ENCODE measurements at places on chromosomes 11 and 22. TPM values are rescaled to one million over a fixed set of nuclear protein-coding genes. Genes with fewer than 3 reads are reported as not detected.

DNA sequence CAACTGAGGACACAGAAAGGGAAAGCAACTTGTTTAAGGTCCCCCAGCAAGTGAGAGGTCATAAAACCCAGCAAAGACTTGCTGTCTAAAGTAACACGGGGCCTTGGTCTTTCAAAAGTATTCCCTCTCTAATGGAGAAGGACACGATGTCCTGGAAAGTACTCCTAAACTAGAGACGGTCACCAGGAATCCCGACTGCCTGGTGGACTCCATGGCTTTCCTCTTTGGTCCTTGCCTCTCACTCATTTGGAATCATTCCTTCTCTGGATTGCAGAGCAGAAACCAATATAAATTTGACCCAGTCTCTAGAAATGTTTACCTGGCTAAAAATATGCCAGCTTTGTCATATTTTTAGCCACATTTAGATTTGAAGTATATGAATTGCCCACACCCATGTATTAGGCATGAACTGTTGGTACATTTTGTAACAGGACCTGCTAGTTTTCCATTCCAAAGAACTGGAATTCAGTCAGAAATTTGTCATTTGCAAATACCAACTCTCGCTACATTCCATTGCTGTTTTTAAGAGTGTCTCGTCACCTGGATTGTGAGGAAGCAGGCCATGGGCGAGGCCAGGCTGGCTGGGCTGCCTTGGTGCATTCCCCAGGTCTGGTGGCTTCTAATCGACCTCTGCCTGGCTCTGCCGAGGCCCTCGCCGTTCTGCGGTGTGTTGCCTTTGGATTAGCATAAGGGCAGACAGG lies 12.9 kb downstream of the NAV2 start:
- peak overlapping the region; percentile 82 for H3K27ac ChIP-seq
- H3K27me3 ChIP-seq: no peaks in the 10 kb centered on the region
- no peaks in the 10 kb centered on the region for H3K36me3 ChIP-seq

DNA sequence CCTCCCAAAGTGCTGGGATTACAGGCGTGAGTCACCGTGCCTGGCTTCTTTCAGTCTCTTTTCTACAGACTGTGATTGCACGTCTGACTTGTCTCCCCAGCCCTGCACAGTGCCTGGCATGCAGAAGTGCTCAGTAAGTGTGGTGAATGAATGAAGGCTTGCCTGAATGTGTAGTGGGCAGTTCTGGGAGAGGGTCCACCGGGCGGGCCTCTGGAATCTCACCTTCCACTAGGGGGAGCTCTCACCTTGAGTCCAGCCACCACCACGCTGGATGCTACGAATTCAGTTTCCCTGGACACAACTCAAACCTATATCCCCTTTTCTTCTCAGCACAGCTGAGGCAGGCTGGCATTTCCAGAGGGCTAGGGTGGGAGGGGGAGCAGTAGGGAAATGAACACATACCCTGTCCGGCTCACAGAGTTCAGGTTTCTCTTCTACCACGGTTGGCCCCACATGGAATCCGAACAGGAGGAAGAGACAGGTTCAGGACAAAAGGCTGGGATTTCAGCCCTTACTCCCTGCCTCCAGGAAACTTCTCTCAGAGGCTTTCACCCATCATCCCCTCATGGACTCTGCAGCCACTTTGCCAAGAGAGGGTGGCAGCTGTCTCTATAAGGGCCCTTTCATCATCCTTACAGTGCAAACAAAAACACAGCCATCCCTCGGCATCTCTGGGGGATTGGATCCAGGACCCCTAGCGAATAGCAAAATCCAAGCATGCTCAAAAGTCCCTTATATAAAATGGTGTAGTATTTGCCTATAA lies 86.8 kb downstream of the NECTIN1 start:
- no peak for DNase-seq
- H3K27ac ChIP-seq: no peak overlapping the region
- no peaks in the 10 kb centered on the region for H3K27me3 ChIP-seq
- no peak overlapping the region for H3K4me3 ChIP-seq
- H3K4me1 ChIP-seq: no peaks in the 10 kb centered on the region

GRCh38 chr11:76382209-76382608 lies 1.1 kb downstream of the GVQW3 start:
- DNase-seq: no peak
- no peak overlapping the region for H3K27ac ChIP-seq
- H3K27me3 ChIP-seq: no peaks in the 10 kb centered on the region
- no peak overlapping the region for H3K4me3 ChIP-seq
- H3K36me3 ChIP-seq: no peaks in the 10 kb centered on the region
- H3K4me1 ChIP-seq: peaks cover 3% of the 10 kb centered on the region

DNA sequence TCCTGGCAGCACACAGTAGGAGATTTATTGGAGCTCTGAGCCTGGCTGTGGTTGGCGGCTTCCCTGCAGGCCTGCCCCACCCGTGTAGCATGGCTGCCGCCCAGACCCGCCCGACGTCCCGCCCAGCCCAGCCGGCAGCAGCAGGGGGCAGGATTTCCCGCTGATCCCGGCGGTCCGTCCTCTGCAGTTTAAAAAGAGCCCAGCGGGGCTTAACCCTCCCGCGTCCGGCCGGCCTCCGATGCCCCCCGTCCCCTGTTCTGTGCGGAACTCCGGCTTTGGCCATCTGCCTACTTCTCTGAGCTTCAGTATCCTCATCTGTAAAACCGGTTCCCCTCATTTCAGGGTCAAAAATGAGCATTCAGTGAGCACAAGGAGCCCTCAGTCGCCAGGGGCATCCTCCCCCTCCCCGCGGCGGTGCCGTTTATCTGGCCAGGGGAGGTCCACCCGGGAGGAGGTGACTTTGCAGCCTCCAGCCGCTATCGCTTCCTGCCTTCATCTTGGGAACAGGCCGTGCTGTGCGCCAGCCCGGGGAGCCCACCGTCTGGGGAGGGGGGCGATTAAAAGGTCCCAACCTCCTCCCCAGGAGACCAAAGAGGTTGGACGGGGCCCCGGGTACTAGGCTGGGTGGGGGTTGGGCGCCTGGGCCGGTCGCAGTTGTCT lies at the start of gene GAS2L1:
Gene GAS2L1 (plus strand): TSS at position 476 of the 660 bp plus-strand sequence. CDS start 1,456 bp downstream, outside the sequence.
- no peaks in the 10 kb centered on the region for H3K27me3 ChIP-seq
- peak within 1 kb of the TSS; percentile 89 for H3K27ac ChIP-seq
- no peaks in the 10 kb centered on the region for H3K36me3 ChIP-seq
- DNase-seq: peak; percentile 86
- peak within 1 kb of the TSS; percentile 88 for H3K4me3 ChIP-seq

Gene PLAAT5
- 9.8 TPM for total RNA-seq

DNA sequence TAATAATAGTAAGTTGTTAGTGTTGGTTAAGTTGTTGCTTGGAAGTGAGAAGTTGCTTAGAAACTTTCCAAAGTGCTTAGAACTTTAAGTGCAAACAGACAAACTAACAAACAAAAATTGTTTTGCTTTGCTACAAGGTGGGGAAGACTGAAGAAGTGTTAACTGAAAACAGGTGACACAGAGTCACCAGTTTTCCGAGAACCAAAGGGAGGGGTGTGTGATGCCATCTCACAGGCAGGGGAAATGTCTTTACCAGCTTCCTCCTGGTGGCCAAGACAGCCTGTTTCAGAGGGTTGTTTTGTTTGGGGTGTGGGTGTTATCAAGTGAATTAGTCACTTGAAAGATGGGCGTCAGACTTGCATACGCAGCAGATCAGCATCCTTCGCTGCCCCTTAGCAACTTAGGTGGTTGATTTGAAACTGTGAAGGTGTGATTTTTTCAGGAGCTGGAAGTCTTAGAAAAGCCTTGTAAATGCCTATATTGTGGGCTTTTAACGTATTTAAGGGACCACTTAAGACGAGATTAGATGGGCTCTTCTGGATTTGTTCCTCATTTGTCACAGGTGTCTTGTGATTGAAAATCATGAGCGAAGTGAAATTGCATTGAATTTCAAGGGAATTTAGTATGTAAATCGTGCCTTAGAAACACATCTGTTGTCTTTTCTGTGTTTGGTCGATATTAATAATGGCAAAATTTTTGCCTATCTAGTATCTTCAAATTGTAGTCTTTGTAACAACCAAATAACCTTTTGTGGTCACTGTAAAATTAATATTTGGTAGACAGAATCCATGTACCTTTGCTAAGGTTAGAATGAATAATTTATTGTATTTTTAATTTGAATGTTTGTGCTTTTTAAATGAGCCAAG lies 2.7 kb downstream of the NEAT1 start:
- H3K4me1 ChIP-seq: no peaks in the 10 kb centered on the region
- no peaks in the 10 kb centered on the region for H3K27me3 ChIP-seq
- DNase-seq: peak; percentile 51
- H3K36me3 ChIP-seq: no peaks in the 10 kb centered on the region
- H3K27ac ChIP-seq: peak overlapping the region; percentile 100

GRCh38 chr11:58513747-58514367 lies 6.0 kb upstream of the OR5B21 start:
- no peaks in the 10 kb centered on the region for H3K4me1 ChIP-seq
- no peaks in the 10 kb centered on the region for H3K36me3 ChIP-seq
- no peak overlapping the region for H3K27ac ChIP-seq
- H3K27me3 ChIP-seq: no peaks in the 10 kb centered on the region
- DNase-seq: no peak

DNA sequence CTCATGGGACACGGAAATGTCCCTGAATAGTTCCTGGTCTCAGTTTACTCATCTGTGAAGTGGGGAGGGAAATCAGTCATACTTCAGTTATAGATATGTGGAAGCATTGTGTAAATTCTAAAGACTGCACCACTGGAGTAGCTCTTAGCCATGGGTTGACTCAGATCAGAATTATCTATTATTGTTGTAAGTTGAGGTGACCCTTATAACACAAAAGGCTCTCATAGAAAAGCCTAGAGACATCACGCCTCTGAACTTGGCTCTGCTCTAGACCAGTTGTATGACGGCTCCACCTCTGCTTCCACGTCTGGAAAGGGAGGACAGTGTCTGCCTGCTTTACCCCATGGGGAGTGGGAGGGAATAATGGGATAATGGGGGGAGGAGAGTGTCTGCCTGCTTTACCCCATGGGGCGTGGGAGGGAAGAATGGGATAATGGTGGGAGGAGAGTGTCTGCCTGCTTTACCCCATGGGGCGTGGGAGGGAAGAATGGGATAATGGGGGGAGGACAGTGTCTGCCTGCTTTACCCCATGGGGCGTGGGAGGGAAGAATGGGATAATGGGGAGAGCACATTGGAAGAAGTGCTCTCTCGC lies 98.2 kb downstream of the AMOTL1 start:
- H3K4me3 ChIP-seq: no peak overlapping the region
- DNase-seq: no peak
- H3K4me1 ChIP-seq: no peaks in the 10 kb centered on the region
- peak overlapping the region; percentile 19 for H3K27ac ChIP-seq

- no peak overlapping the region for H3K4me3 ChIP-seq
- no peak overlapping the region for H3K27ac ChIP-seq
- peaks cover 5% of the 10 kb centered on the region for H3K4me1 ChIP-seq
These were observed 114.9 kb upstream of the TMEM45B start for GRCh38 chr11:129700701-129701100.

- no peak overlapping the region for H3K27ac ChIP-seq
- no peak overlapping the region for H3K4me3 ChIP-seq
- no peaks in the 10 kb centered on the region for H3K36me3 ChIP-seq
- H3K4me1 ChIP-seq: no peaks in the 10 kb centered on the region
- no peak for DNase-seq
These were observed 211.1 kb downstream of the BRD1 start for GRCh38 chr22:49616356-49617231.

DNA sequence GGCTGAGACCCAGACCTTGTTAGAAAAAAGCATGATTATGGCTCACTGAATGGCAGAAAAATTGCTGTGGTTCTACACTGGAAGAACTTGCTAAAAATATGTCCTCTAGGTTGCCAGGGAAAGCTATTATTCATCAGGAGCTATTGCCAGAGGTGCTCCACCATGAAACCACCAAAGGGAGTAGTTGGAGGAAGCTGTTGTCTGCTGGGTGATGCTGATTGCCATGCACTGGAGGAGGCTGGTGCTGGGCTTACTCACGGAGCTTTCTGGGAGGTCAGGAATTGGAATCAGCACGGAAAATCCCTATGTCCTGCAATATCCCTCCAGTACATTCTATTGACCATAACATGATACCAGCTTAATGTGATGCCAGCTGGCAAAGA lies 199.6 kb upstream of the ZBED5 start:
- no peaks in the 10 kb centered on the region for H3K27me3 ChIP-seq
- H3K4me3 ChIP-seq: no peak overlapping the region
- H3K27ac ChIP-seq: no peak overlapping the region

Gene MS4A15
- total RNA-seq: not detected
